ENCODE measurements at places on chromosomes 1 and 21. TPM values are rescaled to one million over a fixed set of nuclear protein-coding genes. Genes with fewer than 3 reads are reported as not detected.

DNA sequence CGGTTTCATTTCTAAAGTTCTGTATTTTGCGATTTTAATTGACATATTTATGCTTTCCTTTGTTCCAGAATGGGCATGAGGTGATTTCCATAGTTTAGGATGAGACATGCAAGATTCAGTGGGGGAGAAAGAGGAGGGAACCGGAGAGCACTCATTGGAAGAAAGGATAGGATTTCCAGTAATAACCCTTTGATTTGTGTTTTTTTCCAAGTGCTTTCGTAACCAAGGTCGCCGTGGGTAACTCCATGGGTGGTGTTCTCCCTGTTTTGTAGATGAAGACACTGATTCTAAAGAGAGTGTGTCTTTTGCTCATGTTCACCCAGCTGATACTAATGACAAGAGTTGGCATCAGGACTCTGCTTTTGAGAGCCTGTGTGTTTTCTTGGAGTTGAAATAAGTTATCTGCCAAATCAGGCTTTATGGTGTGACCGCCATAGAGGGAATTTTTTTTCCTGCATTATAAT is 170.1 kb downstream of the DHRS3 start:
- DNase-seq: no peak

GRCh38 chr1:17920881-17921640 is 165.9 kb downstream of the ACTL8 start:
- no peak for DNase-seq

DNA sequence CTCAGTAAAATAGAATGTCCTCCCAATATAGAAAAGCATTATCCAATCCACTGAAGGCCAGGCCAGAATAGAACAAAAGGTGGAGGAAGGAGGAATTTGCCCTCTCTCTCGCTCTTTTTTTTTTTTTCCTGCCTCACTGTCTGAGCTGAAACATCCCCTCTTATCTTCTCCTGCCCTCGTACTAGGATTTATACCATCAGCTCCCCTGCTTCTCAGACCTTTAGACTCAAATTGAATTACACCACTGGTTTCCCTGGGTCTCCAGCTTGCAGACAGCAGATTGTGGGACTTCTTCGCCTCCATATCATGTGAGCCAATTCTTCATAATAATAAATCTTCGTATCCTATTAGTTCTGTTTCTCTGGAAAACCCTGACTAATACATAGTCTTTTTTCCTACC is 4.9 kb upstream of the ZMYM6 start:
- no peak for DNase-seq

GRCh38 chr1:84776639-84777038 is 86.4 kb upstream of the SSX2IP start:
- no peak for DNase-seq

The OR6F1 gene
- not detected for total RNA-seq
